ENCODE measurements at places on chromosomes 2 and 18.

GRCh38 chr2:42843131-42843530 is 50.7 kb upstream of the HAAO start:
- DNase-seq: no peak

- no peak for DNase-seq
Observed at GRCh38 chr2:11947956-11948355, 201.5 kb downstream of the LPIN1 start.

- DNase-seq: no peak
Observed at GRCh38 chr2:192473331-192473730, 278.6 kb upstream of the TMEFF2 start.

DNA sequence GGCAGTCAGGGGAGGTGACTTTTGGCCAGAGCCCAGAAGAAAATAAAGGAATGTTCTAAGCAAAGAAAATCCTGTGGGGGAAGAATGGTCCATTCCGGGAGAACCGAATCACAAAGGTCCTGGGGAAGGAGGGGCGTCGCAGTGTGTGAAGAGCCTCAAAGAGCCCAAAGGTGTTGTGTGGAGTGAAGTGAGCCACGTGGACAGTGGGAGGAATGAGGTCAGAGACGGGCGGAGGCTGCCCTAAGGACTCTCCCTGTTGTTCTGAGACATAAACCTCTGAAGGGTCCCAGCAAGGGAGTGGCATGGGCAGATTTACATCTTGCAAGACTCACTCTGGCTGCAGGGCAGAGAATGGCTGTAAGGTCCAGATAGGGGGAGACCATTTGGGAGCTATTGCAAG is 91.3 kb upstream of the SEC11C start:
- no peak for DNase-seq

DNA sequence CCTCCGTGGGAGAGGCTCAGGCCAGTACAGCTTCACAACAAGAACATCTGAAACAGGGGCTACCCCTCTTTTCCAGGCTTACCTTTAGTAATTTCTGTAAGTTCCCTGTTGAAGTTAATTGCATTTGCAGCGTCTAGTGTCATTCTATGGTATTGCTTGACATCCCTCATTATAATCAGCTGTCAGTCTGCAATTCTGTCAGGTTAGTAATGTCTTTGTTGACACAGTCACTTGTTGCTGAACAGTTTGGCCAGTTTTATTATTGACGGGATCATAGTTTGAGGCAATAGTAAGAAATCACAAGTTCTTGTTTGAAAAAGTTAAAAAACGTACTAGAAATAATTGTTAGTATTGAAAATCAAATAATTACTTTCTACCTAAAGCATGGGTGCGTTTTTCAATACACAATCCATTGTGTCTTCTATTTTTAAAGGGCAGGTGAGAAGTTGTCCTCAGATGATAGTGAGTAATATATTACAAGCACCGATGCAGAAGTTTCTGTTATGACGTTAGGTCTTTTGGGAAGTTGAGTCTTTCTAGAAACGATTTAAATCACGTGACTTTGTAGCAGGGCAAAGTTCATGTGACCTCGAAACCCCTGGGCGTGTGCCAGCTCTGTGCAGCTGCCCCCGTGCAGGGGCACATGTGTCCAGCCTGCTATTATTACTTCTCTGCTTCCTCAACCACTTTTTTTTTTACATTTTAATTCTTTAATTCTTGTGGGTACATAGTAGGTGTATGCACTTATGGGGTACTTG is 49.5 kb upstream of the MBP start:
- no peak for DNase-seq

- DNase-seq: no peak
Observed at GRCh38 chr18:10169064-10169562, 255.3 kb downstream of the VAPA start.

DNA sequence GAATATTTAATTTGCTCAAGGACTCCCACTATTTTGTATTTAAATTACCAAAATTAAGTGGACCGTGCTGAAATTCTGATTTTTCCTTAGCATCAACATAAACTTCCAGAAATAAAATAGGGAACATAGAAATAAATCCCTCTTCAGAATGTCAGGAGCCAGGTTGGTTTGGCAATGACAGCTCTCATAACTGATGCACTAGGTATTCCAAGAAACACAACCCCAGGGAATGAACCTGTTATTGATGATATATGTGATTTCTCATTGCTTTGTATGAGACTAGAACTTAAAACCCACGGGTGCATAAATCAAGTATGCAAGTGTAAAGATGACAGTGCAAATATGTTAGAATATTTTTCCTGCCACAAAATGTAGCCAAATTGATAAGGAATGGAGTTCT is 12.8 kb downstream of the SLC5A7 start:
- DNase-seq: no peak

DNA sequence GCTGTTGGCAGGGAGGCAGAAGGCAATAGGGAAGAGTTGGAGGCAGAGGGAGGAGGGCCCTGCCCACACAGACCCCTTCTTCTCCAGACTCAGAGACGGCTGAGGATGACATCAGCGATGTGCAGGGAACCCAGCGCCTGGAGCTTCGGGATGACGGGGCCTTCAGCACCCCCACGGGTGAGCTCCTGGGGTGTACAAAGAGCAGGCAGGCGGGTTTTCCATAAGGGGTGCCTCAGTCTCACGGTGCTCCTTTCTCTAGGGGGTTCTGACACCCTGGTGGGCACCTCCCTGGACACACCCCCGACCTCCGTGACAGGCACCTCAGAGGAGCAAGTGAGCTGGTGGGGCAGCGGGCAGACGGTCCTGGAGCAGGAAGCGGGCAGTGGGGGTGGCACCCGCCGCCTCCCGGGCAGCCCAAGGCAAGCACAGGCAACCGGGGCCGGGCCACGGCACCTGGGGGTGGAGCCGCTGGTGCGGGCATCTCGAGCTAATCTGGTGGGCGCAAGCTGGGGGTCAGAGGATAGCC is 10.0 kb downstream of the SPEG start:
- DNase-seq: no peak

DNA sequence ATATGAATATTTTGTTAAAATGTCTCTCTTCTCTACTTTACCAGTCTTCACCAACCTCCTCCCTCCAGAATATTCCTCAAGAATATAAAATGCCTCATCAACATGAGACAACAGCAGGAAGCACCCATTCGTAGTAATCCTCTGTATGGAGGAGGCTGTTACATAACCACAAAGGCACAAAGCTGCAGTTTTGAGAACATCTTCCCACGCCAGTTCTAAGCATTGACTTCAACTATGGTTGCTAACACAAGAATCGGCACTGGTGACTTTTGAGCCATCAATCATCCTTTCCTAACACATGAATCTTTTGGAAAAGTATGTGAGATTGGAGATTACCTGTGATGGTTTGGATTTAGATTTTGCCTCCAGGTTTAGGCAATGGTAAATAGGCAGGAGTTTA is 54.9 kb upstream of the CYP1B1 start:
- no peak for DNase-seq

DNA sequence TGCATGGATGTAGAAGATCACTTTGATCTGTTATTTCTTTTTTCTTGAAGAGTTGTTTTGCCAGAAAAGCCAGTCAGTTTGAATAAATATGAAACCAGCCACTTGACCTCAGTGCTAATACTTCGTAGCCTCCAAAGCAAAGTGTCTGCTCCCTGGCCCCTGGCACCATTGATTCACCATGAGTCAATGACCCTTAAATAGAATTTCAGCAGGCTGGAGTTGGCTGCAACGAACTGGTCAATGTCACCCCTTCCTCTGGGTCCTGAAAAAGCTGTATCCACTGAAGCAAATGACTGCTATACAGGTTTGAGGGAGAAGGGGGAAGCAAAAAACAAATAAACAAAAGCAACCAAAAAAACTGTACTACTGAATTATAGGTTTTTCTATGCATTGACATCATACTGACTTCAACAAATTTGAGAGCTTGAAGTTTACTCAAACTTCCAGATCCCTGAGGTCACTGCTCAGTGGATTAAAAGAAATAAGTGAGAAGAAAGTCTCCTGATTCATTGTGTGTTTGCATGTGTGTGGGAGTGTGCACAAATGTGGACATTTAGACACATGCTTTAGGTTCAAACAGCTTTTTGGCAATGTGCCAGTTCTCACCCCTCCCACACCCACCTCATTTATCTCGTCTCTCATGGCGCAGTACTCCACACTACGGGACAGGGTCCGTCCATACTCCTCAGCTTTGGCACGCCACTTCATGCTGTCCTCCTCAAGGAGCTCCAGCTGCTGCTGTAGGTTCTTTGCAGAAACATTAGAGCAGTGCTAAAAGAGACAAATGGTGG is 58.1 kb upstream of the TTN start:
- DNase-seq: no peak

DNA sequence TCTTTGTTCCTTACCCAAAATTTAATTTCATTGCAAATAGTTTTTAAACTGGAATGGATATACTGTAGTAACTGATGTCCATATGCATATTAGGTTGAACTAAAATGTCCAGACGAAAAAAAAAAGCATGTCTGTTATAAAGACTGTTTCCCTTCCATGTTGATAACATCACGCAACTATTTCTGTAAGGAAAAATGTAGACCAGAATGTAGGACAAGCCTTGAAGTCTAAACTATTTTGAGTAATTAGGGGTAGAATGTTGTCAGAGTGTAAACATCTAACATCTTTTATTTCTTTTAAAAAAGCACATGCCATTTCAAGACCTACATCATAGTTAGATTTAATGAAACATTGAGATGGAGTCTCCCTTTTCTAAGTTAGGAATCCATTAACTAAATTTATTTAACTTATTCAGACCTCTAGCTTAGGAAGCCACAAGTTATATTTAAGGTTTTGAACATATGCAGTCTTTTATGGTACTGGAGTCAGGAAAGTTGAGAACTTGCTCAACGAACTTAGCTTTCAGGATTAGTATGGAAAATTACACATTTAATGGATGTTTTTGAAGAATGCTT is 7.9 kb downstream of the CALCRL start:
- DNase-seq: no peak

Measured in CD4-positive, alpha-beta T cell treated with Interleukin-17A for 4 hours (primary cell).